NCI-H1436 (cell line): ENCODE measurements at places on chromosomes 7 and 10.

DNA sequence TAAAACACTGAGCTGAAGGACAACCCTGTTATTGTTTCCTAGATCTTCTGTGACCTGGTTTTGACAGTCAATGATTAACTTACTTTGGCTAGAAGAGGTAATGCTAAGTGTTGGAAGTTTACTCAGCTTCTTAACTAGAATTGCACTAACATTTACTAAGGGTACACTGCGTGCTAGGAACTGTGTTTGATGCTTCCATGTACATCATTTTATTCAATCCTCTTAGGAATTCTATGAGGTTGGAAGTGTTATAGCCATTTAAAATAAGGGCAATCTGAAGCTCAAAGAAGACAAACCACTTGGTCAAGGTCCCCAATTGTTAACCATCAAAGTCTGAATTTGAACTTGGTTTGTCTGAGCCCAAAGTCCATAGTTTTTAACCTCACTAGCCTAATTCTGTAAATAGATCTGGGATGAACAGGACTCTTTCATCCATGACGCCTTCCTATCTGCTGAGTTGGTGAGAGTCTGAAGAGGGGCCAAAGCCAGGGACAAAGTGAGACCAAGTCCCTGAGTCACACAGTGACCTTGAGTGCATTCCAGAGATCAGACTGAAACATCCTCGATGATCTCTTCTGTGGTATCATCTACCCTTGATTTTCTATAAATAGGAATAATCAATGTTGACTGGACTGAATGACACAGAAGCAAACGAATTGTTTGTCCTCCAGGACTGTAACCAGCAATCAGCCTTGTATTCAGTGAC is 29.2 kb upstream of the ZNRF2 start:
- no peak for DNase-seq

- DNase-seq: no peak
Measured at GRCh38 chr7:43164757-43165156, 52.3 kb downstream of the HECW1 start.

- DNase-seq: no peak
Measured at GRCh38 chr7:73702226-73702625, 17.2 kb downstream of the STX1A start.

DNA sequence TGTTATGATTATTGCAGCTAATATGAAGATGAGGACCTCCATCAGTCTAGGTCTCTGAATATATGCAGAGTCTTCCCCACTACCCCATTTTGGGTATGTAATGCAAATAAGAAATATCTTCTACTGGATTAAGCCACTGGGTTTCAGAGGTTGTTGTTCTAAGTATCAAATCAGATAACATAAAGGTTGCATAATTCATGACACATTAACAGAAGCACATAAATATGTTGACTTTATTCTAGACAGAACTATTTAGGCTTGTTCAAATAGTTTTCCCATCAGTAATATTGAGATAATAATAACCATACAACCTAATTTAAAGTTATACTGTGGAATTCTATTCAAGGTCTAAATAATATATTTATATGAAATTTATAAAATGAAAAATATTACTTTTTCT is 157.1 kb downstream of the ETV1 start:
- no peak for DNase-seq

- no peak for DNase-seq
Measured at GRCh38 chr10:94293354-94293753, 69.4 kb downstream of the NOC3L start.

GRCh38 chr7:35874886-35875285 is 74.0 kb downstream of the SEPTIN7 start:
- no peak for DNase-seq

DNA sequence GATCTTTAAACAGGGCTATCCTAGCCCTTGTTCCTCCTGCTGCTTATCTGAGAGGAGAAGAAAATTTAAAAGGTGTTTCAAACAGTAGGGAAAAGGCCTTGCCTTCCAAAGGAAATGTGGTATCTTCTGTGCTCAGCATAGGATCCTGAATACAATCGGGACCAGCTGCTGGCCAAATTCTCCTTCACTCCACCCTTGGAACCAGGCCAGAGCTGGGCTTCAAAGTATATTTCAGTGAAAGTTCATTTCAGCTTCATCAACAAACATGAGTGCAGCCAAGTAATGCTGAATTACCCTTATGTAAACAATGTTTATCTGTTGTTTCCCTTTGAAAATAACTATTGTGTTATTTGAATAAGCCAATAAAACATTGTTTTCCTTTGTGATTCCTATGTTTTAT is 146.5 kb upstream of the MEOX2 start:
- no peak for DNase-seq
